Stomach (tissue), 19 donors: ENCODE measurements at places on chromosomes 13 and 19. TPM values are rescaled to one million over a fixed set of nuclear protein-coding genes. Genes with fewer than 3 reads are reported as not detected.

The KLK10 gene
- polyA plus RNA-seq, result 62.7 TPM

The ZNF135 gene
- polyA plus RNA-seq, result 4.9 TPM

The DACT3 gene
- polyA plus RNA-seq, result 6.1 TPM

The IGFL3 gene
- not detected for polyA plus RNA-seq

The ZNF835 gene
- polyA plus RNA-seq, result 0.31 TPM

The UHRF1 gene
- polyA plus RNA-seq, result 2.0 TPM

DNA sequence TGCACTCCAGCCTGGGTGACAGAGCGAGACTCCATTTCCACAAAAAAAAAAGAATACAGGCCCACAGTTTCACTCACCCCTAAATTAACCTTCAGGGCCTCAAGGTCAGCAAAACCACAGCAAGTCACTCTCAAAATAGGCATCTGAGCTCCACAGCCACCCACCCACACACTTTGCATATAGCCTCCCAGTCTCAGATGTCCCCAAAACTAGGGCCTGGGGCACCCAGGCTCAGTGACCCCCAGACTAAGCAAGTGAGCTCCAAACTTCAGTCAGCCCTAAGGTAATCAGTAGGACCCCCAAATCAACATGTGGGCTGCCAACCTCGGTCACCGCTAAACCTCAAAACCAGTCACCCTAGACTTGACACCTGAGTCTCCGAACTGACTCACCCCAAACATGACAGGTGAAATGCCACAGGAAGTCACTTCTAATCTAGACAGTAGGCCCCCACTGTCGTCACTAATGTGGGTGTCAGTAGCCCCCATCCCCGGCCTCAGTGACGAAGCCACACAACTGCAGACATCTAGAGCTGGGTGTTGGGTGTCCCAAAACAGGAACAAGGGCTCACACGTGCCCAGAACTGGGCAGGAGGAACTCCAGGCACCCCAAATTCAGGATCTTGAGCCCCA, 13.9 kb downstream of the RABAC1 start:
- peaks cover 11% of the 10 kb centered on the region for H3K4me1 ChIP-seq
- H3K4me3 ChIP-seq, result no peak overlapping the region
- DNase-seq, result peak; percentile 70
- H3K27me3 ChIP-seq, result peaks cover 1% of the 10 kb centered on the region
- no peak overlapping the region for H3K27ac ChIP-seq

GRCh38 chr19:5891938-5892771, 11.4 kb downstream of the NDUFA11 start:
- no peak overlapping the region for H3K27ac ChIP-seq
- peaks cover 29% of the 10 kb centered on the region for H3K27me3 ChIP-seq
- peaks cover 32% of the 10 kb centered on the region for H3K36me3 ChIP-seq
- H3K4me1 ChIP-seq, result peaks cover 41% of the 10 kb centered on the region

GRCh38 chr13:40401911-40402776, 264.3 kb downstream of the FOXO1 start:
- no peaks in the 10 kb centered on the region for H3K27me3 ChIP-seq
- no peaks in the 10 kb centered on the region for H3K36me3 ChIP-seq
- no peak overlapping the region for H3K4me3 ChIP-seq
- DNase-seq, result peak; percentile 93
- H3K4me1 ChIP-seq, result peaks cover 28% of the 10 kb centered on the region

DNA sequence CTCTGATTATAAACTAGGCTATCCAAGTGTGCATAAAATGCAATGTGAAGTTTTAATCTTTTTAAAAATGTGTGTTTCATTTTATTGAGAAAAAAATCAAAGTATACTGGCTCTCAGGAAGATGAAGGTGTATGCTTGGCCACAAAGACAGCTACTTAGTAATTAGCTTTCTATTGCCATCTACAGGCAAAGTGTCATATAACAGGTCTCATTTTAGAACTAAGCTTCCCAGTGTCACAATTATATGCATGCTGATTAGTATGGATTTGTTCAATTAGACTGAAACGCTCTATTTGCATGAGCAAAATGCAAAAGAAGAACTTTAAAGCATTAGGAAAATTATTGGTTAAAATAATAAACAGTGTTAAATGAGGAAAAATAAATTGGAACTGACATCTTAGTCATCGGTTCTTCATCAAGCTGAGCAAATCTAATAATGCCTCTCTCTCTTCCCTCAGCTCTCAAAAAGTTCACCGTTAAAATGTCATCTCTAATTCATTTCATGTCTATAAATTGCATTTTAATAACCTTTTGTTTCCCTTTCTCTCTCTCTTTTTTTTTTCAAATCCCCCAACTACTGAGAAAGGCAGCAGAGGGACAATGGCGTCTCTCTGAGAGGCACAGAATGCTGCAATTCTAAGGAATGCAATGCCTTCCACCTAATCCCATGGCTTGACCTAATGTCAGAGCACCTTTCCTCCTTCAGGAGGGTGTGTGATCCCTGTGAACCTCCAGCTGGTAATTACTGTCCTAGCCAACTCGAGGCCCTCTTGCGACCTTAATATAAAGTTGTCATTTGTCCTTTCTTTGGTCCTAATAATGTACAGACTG, 313.1 kb upstream of the MAB21L1 start:
- peak; percentile 62 for DNase-seq
- H3K36me3 ChIP-seq, result no peaks in the 10 kb centered on the region
- H3K4me1 ChIP-seq, result peaks cover 32% of the 10 kb centered on the region
- H3K27me3 ChIP-seq, result no peaks in the 10 kb centered on the region

GRCh38 chr19:39506944-39507714, 7.8 kb upstream of the SELENOV start:
- H3K36me3 ChIP-seq, result no peaks in the 10 kb centered on the region
- DNase-seq, result no peak
- H3K4me3 ChIP-seq, result peak overlapping the region; percentile 33
- peaks cover 7% of the 10 kb centered on the region for H3K27me3 ChIP-seq
- no peak overlapping the region for H3K27ac ChIP-seq
- H3K4me1 ChIP-seq, result peaks cover 19% of the 10 kb centered on the region

DNA sequence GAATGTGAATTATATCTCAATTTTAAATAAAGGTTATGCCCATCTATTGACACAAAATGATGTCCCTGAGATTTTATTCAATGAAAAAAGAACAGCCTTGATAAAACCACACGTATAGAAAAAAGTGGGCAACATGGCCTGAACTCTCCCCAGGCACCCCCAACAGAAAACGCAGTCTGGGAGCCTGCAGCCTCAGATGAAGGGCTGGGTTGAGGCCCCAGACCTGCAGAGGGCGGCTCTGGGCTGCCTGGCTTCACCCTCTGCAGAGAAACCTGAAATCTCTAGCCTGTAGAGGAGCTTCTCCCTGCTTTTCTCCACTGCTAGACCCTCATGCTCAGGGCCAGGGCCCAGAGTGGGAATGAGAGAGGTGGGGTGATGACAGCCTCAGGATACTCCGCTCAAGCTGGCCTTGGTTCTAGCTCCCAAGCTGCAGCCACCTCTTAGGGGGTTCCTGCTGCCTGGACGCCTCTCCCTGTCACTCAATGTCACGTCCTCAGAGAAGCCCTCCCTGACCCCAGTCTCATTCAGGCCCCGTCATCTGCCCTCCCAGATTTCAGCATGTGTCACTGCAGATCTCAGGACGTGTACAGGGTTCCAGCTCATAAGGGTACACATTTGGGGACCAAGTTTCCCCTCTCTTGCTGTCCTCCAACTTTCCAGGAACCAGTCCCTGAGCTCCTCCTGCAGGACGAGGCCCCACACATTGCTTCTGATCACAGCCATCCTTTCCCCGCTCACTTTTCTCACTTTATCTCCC, 1.8 kb downstream of the MBD3 start:
- H3K27ac ChIP-seq, result peak overlapping the region; percentile 98
- H3K27me3 ChIP-seq, result no peaks in the 10 kb centered on the region
- DNase-seq, result peak; percentile 54
- H3K4me1 ChIP-seq, result peaks cover 47% of the 10 kb centered on the region
- peaks cover 13% of the 10 kb centered on the region for H3K36me3 ChIP-seq

DNA sequence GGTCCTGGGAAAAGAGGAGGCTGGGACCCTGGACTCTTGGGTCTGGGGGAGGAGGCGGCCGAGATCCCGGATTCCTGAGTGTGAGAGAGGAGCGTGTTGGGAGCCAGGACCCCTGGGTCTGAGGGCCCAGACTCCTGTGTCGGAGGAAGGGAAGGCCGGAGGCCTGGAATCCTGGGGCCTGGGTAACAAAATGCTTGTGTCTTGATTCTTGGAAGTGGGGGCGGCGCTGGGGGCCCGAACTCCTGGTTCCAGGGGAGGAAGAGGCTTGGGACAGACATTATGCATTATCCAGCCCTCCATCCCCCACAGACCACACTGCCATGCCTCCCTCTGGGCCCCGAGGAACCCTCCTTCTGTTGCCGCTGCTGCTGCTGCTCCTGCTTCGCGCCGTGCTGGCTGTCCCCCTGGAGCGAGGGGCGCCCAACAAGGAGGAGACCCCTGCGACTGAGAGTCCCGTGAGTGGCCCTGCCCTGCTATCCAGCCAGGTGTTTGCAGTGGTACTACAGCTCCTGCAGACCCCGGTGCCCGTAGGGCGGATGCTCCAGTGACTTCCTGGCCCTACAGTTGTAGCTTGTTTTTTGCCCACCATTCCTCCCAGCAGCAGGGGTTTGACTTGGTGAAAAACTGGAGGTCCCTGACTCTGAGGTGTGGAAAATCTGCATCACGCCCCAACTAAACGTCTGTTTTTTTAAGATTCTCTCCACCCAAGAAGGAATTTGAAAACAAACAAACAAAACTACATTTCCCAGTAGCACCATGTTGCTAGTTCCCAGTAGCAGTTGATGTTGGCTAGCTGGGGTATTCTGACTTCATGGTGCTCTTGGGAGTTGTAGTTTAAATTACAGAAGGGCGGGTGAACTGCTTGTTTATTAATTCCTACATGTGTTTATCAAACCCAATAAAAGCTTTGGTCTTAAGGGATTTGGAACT, 630 bp downstream of the NUCB1 start:
- peaks cover 5% of the 10 kb centered on the region for H3K27me3 ChIP-seq
- peaks cover 29% of the 10 kb centered on the region for H3K36me3 ChIP-seq
- H3K4me3 ChIP-seq, result peak overlapping the region; percentile 82
- H3K4me1 ChIP-seq, result peaks cover 45% of the 10 kb centered on the region

GRCh38 chr13:113092776-113093579, 12.6 kb upstream of the F7 start:
- H3K4me3 ChIP-seq, result no peak overlapping the region
- H3K27ac ChIP-seq, result no peak overlapping the region
- peaks cover 32% of the 10 kb centered on the region for H3K27me3 ChIP-seq

DNA sequence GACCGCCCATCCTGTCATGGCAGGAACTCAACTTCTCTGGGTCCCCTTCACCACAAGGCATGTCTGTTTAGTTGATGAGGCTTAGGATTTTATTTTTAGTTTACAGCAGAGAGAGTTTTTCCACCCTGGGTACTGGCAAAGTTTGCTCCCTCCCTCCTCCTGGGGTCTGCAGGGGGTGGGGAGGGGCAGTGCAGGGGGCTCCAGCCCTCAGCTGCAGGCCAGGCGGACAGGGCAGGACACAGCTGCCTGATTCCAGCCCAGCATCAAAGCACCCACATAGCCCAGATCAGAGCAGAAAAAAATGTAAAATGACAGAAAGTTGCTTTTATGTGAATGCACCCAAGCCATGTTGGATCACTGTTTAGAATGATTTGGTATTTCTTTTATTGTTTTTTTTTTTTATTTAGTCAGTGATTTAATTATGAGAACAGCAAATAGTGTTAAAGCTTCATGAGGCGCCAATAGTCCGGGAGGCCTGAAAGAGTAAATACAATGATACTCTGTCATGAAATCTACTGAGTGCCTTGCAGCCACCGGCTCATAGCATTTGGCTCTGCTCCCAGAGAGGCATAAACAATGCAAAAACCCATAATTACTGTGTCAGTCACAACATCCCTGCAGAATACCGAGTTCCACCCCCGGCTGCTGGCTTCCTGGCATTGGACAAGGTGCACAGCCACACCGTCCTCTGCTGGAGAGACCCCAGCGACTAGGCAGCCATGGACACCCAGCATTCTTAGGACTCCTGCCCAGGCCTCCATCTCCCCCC, 923.5 kb downstream of the UQCRFS1 start:
- no peaks in the 10 kb centered on the region for H3K27me3 ChIP-seq
- H3K4me1 ChIP-seq, result peaks cover 9% of the 10 kb centered on the region
- peak; percentile 88 for DNase-seq
- no peaks in the 10 kb centered on the region for H3K36me3 ChIP-seq
- H3K27ac ChIP-seq, result no peak overlapping the region

- no peak overlapping the region for H3K4me3 ChIP-seq
- H3K27ac ChIP-seq, result no peak overlapping the region
- no peaks in the 10 kb centered on the region for H3K27me3 ChIP-seq
- no peaks in the 10 kb centered on the region for H3K4me1 ChIP-seq
- DNase-seq, result no peak
- peaks cover 54% of the 10 kb centered on the region for H3K36me3 ChIP-seq
Observed at GRCh38 chr19:38089440-38089839, 134.6 kb downstream of the DPF1 start.

- DNase-seq, result no peak
- H3K27me3 ChIP-seq, result no peaks in the 10 kb centered on the region
- no peak overlapping the region for H3K4me3 ChIP-seq
Observed at GRCh38 chr19:16631465-16631864, 3.5 kb upstream of the MED26 start.

- H3K27me3 ChIP-seq, result no peaks in the 10 kb centered on the region
- no peaks in the 10 kb centered on the region for H3K4me1 ChIP-seq
- no peak for DNase-seq
- no peaks in the 10 kb centered on the region for H3K36me3 ChIP-seq
Observed at GRCh38 chr13:105426441-105426840, 1109.0 kb downstream of the EFNB2 start.

DNA sequence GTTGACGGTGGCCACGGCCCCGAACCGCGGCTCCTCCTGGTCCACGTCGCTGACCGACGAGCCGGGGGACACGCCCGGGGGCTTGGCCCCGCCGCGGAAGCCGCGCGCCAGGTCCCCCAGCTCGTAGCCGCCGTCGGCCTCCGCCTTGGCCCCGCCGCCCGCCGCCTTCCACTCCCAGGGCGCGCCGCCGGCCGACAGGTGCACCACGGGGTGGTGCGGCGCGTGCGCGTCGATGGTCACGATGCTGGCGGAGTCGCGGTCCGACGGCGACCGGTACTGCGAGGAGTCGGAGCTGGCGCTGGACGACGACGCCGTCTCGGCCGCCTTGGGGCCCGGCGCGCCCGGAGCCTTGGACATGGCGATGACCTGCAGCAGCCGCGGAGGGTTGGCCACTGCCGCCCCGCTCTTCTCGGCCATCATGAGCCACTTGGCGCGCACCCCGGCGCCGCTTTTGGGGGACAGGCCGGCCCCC, 9.0 kb downstream of the PLPPR3 start:
- no peak overlapping the region for H3K4me3 ChIP-seq
- no peaks in the 10 kb centered on the region for H3K4me1 ChIP-seq
- no peak overlapping the region for H3K27ac ChIP-seq
- no peaks in the 10 kb centered on the region for H3K27me3 ChIP-seq
- DNase-seq, result no peak

DNA sequence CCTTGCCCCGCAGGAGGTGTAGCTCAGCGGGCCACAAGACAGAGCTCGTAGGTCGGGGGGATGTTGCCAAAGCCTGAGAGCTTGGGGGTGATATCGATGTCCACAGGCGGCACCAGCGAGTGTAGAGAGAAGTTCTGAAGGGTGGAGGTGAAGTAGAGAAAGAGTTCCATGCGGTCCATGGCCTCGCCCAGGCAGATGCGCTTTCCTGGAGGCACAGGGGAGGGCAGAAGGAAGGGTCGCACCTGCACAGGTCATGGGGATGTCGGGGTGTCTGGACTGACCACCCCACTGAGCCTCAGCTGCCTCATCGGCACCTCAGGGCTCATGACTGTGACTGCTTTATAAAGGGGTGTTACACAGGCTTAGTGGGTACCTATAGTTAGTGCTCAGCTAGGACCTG, 37.8 kb upstream of the CYP2A13 start:
- H3K27me3 ChIP-seq, result no peaks in the 10 kb centered on the region
- H3K27ac ChIP-seq, result no peak overlapping the region
- H3K4me3 ChIP-seq, result no peak overlapping the region
- H3K36me3 ChIP-seq, result no peaks in the 10 kb centered on the region
- DNase-seq, result no peak

- H3K27me3 ChIP-seq, result no peaks in the 10 kb centered on the region
- DNase-seq, result no peak
- H3K27ac ChIP-seq, result no peak overlapping the region
- H3K4me3 ChIP-seq, result no peak overlapping the region
- no peaks in the 10 kb centered on the region for H3K4me1 ChIP-seq
Observed at GRCh38 chr19:31946491-31946890, 398.9 kb upstream of the ZNF507 start.
